ENCODE measurements at places on chromosomes 6 and 20.

DNA sequence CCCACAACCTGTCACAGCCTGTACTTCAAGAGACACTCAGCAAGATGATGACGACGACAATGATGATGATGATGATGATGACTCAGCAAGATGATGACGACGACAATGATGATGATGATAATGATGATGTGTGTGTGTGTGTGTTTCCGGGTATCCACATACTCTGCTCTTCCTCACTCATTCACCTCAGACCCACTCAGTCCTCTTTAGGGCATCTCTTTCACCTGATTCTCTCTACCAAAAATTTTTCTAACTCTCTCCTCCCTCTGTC, 1.2 kb upstream of the EIF6 start:
- DNase-seq, result no peak

DNA sequence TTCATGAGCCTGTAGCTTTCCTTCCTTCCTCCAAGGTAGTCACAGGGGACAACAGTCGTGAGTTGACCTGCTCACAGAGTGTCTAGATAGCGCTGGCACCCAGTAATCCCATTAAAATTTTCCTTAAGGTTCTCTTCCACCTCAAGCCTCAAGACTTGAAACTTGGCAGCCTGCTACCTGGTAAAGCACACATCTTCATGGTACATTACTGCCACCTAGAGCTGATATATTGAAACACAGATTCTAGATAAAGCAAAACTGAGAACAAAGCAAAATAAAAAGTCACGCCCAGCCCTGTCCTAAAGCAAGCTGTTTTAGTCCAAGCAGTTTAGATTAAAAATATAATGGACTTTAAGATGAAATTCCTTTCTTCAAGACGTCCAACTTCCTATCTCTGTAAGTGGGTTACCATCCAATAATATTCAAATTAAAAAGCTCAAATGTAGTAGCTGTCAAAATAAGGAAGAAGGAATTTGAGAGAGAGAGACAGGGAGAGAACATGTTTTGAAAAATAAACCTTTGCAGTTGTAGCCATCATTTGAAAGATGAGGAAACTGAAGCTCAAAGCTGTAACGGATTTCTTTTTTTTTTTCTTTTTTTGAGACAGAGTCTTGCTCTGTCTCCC, 50.7 kb upstream of the CD83 start:
- DNase-seq, result peak; percentile 31

GRCh38 chr6:1910621-1911407, 301.1 kb downstream of the FOXC1 start:
- no peak for DNase-seq

DNA sequence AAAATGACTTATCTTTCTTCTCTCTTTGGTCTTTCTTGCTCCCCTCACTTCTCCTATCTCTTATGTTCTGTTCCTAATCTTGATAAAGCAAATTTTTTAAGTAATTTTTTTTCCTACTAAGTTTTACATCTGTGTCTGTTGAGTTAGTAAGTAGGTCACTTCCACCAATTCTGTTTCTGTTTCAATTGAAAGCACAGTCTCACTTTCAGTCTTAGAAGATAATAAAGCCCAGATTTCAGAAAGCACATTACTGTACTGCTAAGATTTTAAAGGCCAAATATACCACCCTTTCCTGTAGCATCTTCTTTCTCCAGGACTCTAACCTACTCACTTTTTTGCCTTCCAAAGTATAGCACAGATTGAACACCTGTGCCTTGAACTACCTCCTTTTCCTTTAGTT, 866.1 kb upstream of the ADGRB3 start:
- DNase-seq, result no peak

GRCh38 chr20:33539129-33539528, 49.2 kb downstream of the CBFA2T2 start:
- peak; percentile 47 for DNase-seq

GRCh38 chr6:130018744-130019325, 454 bp downstream of the L3MBTL3 start:
- peak; percentile 23 for DNase-seq

- no peak for DNase-seq
Observed at GRCh38 chr6:47512872-47513271, 35.3 kb downstream of the CD2AP start.

- DNase-seq, result no peak
Observed at GRCh38 chr6:56510984-56511531, 131.6 kb downstream of the DST start.

- peak; percentile 34 for DNase-seq
Observed at GRCh38 chr20:2387180-2387577, 6.5 kb downstream of the TGM6 start.

- DNase-seq, result no peak
Observed at GRCh38 chr20:6703047-6703446, 64.4 kb upstream of the BMP2 start.

DNA sequence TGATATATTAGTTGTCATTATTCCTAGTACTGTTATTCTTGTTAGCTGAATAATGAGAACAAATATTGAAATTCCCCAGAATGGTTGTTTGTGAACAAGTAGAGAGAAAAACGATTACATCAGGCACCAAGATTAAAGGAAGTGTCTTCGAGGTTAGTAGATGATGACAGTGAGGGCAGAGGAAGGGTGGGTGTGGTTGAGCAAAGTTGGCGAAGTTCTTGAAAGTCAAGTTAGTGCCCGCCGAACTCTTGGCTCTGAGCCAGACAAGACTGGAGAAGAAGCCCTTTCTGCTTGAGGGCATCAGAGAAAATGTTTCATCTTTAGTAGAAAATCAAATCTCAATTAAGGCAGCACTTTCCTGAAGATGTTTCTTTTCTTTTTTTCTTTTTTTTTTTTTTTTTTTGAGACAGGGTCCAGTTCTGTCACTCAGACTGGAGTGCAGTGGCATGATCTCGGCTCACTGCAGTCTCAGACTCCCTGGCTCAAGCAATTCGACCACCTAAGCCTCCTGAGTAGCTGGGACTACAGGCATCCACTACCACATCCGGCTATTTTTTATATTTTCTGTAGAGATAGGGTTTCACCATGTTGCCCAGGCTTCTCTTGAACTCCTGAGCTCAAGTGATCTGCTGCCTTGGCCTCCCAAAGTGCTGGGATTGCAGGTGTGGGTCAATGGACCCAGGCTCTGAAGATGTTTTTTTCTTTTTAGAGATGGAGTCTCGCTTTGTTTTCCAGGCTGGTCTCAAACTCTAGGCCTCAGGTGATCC, 77.1 kb downstream of the SGK1 start:
- no peak for DNase-seq

- DNase-seq, result no peak
Observed at GRCh38 chr6:71236926-71237434, 51.6 kb upstream of the OGFRL1 start.

DNA sequence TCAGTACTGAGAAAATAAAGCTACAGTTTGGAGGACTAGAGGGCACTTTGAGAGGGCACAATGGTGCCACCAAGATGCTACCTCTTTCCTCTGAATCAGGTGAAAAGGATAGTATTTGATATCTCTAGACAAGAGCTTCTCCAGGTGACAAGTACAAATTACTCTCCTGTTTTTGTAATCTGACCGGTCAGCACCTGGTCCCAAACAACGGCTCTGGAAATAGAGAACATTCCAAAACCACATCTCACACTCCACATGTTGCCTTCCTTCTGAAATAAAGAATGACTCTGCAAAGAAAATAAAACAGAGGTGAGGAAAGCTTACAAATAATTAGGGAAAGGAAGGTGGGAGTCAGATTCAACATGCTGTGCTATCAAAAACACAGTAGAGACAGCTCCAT, 51.3 kb upstream of the CITED2 start:
- DNase-seq, result no peak

DNA sequence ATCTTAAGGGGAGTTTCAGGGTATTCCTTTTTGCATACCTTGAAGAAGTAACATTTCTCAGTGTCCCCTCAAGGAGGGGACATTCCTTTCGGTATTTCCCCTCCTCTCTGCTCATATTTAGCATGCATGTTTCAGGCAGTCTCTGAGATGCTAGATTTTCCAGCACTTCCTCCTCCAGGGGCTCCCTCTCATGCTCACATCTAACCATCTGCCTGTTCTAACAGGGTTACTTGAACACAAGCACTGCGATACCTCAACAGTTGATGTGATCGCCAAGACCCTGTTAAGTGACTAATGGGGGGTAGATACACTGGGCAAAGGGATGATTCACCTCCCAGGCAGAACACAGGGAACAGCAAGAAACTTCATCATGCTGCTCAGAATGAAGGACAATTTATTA, 12.9 kb upstream of the MCM3 start:
- DNase-seq, result no peak

DNA sequence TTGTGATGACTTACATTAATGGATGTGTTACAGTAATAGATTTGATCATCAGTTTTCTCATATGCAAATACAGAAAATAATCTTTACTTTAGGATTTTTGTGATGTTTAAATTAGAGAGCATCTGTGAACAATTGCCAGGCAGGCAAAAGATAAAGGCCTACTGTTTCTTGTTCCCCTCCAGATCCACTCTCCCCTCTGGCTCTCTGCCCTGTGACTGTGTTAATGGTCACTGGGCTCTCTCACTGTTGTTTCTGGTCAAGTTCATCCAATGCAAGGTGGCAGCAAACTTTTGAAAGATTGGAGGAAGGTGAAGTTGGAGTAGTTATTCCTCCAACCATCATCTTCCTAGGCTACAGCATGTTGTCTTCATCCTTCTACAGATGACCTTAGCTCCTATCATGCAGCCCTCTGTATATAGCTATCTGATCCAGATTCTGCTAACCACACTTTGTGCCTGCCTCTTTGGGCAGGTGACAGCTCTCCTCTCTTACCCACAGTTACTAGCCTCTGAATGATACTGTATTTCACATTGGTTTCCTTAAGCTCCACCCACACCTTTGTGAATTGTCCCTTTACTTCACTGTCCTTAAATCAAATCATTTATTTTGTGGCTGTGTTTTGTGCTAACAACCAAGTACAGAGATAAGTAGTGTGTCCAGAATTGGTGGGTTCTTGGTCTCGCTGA, 48.9 kb upstream of the ARG1 start:
- no peak for DNase-seq

All from HuH-7 (cell line).